ENCODE measurements at places on chromosomes 12 and 14.

DNA sequence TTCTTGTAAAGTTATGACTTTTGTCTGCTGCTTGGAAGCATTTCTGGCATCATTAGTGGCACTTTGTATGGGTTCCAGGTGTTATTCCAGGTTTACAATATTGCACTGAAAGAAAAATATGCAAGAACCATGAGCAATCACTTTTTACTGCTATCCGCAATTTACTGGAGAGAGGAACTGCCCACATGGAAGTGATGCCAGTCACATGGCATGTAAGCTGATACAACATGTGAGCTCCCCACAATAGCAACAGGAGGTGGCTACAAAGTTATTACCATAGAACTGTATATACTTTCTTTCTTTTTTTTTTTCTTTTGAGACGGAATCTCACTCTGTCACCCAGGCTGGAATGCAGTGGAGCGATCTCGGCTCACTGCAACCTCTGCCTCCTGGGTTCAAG, 1012.1 kb downstream of the BCL11B start:
- no peak for DNase-seq

GRCh38 chr12:28610401-28611114, 420.3 kb downstream of the CCDC91 start:
- no peak for DNase-seq

DNA sequence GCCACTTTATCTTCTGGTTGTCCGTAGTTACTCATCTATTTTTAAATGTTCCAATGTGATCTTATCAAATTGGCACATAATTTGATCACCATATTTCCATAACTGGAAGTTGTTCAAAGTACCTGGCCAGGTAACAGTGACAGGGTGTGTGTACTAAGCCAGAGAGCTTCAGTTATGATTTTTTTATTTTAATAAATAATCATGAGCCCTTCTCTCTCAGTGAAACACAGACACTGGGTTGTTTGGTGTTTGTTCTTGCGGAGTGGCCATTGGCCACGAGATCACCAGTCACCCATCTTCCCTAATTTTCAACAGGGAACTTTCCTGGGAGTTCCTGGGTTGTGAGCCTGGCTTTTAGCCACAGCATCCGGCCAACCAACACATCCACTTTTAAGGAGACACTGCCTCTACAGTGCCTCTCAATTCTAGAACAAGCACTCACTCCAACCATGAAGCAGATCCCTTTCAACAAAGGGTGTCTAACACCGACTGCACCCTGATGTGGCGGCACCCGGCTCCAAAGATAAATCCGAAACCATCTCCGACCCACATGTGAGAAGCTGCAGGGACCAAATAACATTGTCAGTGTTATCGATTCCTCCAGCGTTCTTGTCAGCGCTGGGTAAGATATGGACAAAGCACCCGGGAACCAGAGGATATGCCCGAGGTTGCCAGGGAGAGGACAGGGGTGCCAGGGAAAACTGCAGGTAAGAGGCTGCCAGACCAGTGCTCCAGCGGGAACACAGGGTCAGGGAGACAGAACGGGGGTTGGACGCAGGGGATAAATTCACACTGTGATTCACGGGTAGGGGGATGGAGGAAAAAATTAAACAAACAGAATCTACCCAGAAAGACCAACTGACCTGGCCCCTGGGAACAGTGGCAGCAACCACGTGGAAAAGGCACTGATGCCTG, 49.9 kb downstream of the FOXN3 start:
- DNase-seq, result no peak

- DNase-seq, result no peak
Observed at GRCh38 chr12:13032164-13032563, 12.0 kb upstream of the FAM234B start.

All from LHCN-M2 (cell line).